Hematopoietic multipotent progenitor cell (in vitro differentiated cells): ENCODE measurements at places on chromosomes 11 and 22.

DNA sequence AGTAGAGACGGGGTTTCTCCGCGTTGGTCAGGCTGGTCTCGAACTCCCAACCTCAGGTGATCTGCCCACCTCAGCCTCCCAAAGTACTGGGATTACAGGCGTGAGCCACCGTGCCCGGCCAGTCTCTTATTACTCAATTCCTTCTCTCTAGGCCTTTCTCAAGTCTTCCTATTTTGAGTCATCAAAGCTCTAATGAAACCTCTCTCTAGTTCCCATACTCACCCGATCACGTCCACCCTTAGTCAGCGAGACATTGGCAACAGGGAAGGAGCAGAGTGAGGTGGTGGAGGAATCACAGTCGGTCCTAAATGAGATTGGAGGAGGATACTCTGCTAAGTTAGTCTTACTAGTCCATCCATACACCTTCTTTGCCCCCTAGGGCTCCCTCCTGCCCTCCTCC, 5.0 kb downstream of the BSCL2 start:
- DNase-seq, result no peak

- DNase-seq, result no peak
These were observed 564 bp upstream of the ANO1 start for GRCh38 chr11:70077411-70078094.

DNA sequence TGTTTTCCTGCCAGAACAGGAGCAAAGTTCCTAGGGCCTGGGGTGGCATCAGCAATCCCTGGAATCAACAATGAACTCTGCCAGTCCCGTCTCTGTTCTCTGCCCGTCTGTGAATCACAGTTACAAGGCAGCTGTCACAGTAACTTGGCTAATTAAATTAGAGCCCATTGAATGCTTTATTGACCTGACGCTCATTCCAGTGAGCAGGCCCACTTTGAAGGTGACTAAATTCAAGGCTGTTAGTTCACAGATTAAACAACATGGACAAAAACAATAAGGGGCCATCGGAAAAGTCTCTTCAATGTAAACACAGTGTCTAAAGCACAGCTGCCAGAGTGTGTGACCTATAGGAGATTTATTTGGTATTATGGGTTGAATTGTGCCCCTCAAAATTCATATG, 17.7 kb upstream of the TMPRSS5 start:
- DNase-seq, result no peak

GRCh38 chr11:64643920-64644646, 53.1 kb downstream of the SLC22A12 start:
- no peak for DNase-seq

- peak; percentile 9 for DNase-seq
These were observed 5.3 kb downstream of the OR51F2 start for GRCh38 chr11:4826425-4826824.

GRCh38 chr11:124788521-124788920, 11.7 kb downstream of the MSANTD2 start:
- no peak for DNase-seq
